ENCODE measurements at places on chromosomes 5 and 9.

DNA sequence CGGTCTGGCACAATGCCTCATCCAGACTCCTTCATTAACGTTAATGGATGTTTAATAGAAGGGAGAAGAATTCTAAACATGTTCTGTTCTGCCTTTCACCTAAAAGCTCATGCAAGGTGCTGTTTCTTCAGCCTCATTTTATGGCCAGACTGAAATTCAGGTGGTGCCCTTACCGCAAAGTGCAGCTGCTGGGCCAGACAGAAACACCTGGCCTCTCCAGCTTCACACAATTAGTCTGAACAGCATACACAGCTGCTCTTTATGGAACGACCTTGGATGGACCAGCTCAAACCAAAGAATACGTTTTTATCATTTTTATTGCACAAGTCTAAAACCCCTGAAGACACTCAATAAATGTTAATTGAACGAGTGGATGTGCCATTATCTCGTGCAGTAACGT, 4.6 kb downstream of the SNCAIP start:
- no peak for DNase-seq

DNA sequence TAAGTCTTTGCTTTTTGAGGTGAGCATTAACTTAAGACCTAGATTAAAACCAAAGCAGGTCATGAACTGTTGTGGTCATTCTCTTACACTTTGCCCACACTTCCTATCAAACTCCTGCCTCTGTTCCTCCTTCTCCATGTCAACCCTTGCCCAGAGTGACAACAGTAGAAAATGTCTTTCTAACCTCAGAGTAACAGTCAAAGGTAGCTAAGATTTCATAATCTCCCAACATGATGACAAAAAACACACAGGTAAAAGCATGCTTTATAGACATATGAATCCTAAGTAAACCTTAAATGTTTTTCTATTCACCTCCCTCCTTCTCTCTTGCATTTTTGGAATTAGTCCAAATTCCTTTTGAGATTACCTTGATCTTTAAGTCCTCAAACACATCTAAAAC, 422.3 kb downstream of the SPATA31D1 start:
- DNase-seq, result no peak

DNA sequence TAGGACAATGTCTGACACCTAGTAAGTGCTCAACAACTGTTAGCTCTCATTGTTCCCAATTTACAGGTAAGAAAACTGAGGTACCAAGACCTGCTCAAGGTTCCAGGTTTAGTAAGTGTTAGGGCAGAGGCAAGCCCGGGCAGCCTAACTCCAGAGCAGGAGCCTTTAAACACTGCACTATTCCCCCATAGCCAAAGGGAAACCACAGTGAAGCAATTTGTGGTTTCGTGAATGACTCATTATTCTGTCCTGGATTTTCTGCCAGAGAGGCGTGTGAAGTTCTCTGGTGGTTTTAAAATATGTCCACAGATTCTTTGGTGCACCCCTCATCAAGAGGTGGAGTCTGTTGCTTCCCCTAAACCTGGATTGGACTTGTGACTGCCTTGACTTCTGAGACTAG, 1.0 kb upstream of the MCC start:
- DNase-seq, result no peak

- no peak for DNase-seq
Observed at GRCh38 chr9:118957585-118957984, 411.6 kb downstream of the BRINP1 start.

DNA sequence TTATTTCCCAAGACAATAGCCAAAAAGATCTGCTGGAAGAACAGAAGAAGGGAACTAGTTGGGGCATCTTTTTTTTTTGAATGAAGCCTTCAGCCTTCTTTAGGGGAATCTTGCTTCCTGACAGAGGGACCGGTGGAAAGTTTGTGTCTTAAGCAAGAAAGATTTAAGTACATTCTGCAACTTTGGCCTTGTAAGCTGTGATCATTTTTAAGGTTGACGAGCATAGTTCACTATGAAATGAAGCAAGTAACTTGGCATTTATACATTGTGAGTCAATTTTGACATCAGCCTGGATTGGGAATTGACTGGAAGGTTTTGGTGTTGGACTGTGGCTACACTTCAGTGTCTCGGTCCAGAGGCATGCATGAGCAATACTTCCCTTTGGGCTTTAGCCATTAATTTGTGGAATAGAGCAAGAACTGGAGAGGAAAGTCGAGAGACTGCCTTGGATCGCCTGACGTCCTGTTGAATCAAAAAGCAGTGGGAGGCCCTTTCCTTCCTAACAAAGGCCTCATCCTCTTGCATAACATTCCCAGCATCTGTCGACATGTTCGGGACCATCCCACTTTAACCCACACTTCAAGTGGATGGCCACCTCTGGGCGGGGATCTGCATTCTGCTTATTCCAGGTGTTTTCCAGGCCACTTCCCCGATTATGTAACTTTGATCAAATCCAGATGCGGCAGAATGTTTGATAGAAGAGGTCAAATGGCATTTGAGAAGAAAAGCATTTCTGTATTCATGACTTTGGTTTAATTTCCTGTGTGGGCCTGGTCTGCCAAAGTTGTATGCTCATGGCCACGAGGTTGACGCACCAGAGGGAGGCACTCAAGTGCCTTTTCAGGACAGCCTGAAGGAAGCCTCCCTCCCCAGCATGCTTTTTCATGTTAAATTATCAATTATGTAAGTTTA, 12.5 kb downstream of the ABL1 start:
- DNase-seq, result no peak

DNA sequence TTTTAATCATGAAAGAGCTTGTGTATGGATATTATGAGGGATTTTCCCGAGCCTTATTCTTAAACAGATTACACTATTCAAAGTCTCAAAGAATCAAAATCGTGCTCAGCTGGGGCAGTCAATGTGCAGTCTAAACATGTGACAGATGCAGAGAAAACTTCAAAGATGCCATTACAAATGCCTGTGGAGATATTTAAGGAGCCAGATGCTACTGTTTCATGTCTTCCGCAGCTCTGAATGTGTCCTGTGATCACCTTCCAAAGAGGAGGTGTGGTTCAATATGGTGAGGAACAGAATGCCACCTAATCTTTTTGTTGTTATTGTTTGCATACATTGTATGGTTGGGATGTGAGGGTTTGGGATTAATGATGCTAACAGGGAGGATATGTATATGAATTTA, 593.3 kb upstream of the ARRDC3 start:
- no peak for DNase-seq

- no peak for DNase-seq
Observed at GRCh38 chr5:40618926-40619325, 60.8 kb upstream of the PTGER4 start.

DNA sequence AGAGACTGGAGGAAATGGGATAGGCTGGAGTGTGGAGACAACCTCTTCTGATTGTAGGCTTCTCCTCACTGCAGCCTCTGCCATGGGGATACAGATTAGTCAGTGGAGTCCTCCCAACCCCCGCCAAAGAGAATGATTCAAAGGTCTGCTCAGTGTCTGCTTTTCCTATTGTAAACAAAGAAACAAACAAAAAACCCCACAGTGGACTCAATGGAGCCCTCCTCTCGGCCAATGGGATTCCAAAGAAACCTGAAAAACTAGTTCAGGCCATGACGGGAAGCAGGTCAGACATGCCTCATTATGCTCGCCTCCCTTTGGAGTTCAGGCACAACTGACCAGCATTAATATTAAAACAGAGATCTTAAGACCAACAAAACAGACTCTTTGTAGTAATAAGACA, 85.8 kb downstream of the SEC61B start:
- DNase-seq, result no peak

DNA sequence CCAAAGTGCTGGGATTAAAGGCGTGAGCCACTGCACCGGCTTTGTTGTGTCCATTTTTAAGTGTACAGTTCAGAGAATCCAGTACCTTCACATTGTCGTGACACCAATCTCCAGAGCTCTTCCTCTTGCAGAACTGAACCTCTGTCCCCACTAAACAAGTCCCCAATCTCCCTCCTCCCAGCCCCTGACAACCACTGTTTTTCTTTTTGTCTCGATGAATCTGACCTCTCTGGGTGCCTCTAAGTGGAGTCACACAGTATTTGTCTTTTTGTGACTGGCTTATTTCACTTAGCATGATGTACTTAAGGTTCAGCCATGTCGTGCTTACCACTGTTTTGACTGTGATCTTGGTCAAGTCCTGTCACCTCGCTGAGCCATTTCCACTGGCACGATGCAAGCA, 1.6 kb downstream of the WDR38 start:
- no peak for DNase-seq

DNA sequence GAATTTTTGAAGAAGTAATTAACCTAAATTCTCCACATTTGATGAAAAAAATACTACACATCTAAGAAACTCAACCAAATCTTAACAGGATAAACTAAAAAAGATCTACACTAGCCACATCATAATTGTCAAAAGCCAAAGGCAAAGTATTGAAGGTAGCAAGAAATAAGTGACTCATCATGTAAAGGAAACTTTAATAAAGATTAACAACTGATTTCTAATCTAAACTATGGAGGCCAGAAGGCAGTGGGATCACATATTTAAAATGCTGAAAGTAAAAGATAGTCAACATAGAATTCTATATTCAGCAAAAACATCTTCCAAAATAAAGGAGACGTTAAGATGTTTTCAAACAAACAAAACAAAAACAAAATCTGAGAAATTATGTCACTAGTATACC, 2002.9 kb downstream of the MAT2B start:
- no peak for DNase-seq

- no peak for DNase-seq
Observed at GRCh38 chr5:157528036-157528632, 47.4 kb downstream of the ADAM19 start.

DNA sequence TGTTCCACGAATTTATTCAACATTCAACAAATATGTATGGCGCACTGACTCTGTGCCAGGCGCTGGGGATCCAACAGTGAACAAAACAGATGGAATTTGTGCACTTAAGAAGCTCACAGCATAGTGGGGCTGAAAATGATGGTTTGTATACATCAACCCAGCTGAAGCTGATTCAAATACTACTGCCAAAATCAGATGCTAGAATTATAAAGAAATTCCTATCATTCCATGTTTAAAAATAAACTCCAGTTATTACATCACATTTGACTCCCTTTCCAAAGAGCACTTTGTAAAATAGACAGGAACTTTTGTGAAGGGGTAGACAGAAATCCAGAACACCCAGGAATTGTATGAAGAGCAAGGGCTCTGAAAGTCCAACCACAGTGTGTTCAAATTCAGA, 54.1 kb downstream of the ZNF608 start:
- DNase-seq, result no peak

- DNase-seq, result no peak
Observed at GRCh38 chr9:5790923-5791322, 42.0 kb downstream of the ERMP1 start.

DNA sequence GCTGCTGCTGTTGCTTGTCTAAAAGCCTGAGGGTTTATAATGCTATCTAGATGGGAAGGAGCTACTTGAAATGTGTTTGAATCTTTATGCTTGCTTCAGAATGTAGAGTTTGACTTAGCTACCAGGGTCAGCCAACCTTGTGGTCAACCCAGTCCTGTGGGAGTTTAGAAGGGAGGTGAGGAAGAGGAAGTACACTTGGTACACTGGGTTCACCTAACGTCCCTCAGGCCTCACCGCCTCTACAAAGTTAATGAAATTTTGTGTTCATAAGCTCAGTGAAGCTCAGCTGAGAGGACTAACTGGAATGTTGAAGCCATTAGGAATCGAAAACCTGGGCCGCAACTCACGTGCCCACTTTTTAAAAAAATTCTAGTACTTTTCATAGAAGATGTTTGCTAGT, 10.7 kb downstream of the IQGAP2 start:
- DNase-seq, result no peak

DNA sequence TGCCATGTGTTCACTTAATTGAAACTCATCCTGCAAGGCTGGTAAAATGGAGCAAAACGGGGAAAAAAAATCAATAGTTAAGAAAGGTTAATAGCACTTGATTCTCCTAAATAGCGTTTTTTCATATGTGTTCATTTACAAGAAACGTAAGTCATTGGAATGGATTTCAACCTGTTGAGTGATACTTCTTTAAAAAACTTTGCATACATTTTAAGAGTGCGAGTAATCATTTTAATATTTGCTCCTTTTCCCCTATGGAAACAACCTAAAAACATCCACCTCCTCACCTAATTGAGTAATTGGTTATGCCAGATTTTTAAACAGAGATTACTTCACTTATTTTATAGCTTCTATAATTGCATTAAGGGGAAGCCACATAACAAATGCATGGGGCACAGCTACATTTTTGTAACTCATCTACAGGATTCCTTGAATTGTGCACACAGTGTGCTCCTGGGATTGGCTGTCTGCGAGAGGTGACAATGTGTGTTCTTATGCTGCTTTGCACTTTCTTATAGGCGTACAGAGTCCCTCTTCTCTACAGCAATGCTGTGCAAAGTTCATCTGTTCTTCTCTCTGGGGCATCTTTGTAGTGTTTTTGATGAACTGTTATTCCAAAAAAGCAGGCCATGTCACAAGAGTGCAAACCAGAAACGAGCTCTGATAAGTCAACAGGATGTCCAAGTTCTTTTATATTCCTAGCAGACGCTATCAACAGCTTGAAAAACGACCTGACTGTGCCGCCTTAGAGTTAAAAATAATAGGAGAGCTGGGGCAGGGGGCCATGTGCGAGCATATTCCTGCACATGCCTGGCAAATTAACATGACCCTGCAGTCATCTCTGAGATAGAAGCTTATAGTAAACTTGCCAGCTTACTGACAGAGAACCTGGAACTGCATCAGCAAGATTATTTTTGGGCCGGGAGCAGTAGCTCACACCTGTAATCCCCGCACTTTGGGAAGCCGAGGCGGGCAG, 117.9 kb downstream of the GOLPH3 start:
- no peak for DNase-seq

DNA sequence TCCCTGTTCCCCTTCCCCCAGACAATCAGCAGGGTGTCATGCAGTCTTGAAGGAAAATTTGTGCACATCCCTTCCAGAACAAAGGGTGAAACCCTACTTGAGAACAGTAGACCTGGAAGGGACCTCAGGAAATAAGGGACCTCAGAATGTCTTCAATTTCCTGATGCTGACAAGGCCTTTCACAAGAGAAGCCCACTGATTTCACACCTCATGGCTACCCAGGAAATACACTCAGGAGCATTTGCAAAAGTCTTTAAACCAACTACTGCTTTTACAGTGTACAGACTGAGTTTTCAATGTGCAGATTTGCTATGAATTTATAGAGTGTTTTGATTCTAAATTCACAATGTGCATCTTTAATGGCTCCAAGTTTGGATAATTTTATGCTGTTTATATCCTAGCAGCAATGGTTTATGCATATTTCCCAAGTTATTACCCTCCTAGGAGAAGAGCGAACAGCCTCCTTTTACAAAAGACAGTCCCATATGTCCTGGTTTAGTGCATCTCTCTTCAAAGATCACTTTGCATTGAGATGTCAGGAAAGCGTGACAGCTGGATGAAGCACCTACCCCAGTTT, 74.8 kb downstream of the GALNT10 start:
- DNase-seq, result no peak

GRCh38 chr5:53027913-53028312, 38.8 kb downstream of the ITGA2 start:
- no peak for DNase-seq

All from activated T-helper 2 cell treated with anti-CD3 and anti-CD28 coated beads, Interferon-gamma antibody, Interleukin-2, Interleukin-4, amounts not matched to agents 10 μg/mL and 5 μg/mL and 100 μg/mL, durations not matched to agents 14 hours and 24 hours and 36 hours (primary cell).